ENCODE measurements at places on chromosomes 7 and 10. TPM values are rescaled to one million over a fixed set of nuclear protein-coding genes. Genes with fewer than 3 reads are reported as not detected.

DNA sequence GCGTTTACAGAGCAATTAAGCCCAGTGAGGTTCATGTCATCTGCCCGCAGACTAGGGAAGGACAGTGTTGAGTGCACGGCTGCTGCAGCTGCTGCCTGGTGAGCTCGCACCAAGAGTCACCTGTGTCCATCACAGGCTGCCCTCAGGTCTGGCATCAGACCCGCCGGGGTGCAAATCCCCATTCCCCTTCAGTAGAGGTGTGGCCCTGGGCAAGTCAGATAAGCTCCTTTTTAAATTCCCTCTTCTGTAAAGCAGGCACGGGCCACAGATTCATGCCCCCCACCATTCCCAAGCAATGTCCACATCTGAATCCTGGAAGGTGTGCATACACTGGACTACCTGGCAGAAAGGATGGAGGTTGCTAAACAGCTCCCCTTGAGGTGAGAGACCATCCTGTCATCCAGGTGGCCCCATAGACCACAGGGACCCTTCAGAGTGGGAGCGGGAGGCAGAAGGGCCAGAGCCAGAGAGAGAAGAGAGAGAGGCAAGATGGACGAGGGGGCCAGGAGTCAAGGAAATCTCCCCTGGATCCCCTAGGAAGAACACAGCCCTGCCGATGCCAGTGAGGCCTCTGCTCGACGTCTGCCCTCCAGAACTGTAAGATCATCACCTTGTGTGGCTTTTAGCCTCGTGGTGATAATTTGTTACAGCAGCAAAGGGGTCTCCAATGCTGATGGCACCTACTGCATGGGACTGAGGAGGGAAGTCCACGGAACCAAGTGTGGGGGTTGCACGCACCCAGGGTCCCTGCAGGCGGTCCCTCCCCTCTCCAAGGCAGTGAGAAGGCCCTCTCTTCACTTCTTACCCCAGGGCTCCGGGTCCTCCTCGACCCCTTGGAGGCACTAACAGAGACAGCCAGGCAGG, 168.8 kb downstream of the TCERG1L start:
- no peak for DNase-seq

C7orf33 gene
- not detected for total RNA-seq

CLCN1 gene
- not detected for total RNA-seq

DNA sequence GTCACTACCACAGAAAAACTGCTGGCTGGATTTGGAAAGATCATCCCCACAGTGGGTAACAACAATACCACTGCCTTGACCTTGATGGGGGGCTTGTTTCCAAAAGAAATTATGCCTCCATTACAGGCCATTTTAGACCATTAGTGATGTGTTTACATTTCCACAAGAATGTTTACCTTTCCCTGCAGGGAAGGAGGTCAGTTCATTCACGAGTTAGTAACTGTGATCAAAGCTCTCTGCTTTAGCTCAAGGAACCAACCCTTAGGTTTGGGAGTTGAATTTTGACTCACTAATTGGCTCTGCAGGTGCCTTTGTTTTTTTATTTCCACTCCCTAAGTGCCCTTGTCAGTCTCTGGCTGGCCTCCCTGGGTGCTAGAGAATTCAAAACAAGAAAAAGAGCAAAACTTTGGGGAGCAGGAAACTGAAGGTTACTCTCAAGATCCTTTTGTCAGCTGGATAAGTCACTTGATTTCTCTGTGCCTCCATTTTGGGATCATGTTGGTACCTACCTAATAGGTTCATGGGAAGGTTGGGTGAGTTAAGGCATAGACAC, 41.1 kb upstream of the NUPR2 start:
- DNase-seq: no peak

DNA sequence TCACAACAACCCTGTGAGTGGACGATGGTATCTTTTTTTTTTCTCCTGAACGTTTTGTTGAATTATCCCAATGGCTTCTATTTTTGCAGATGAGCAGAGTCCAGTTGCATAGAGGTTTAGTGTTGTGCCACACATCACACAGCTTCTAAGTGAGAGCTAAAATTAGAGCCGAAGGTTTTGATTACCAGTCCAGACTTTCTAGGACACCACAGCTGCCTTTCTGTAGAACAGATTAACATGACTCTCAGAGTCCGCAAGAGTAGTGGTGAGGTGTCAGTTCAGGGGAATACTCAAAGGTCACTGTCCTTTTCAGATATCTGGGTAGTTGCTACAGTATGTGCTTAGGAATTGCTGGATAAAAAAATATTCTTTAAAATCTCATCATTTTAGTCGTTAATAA, 13.8 kb downstream of the SGPL1 start:
- no peak for DNase-seq

GRCh38 chr10:23319835-23320234, 24.8 kb downstream of the C10orf67 start:
- DNase-seq: no peak

GRCh38 chr10:33125111-33125510, 167.1 kb upstream of the ITGB1 start:
- no peak for DNase-seq

DNA sequence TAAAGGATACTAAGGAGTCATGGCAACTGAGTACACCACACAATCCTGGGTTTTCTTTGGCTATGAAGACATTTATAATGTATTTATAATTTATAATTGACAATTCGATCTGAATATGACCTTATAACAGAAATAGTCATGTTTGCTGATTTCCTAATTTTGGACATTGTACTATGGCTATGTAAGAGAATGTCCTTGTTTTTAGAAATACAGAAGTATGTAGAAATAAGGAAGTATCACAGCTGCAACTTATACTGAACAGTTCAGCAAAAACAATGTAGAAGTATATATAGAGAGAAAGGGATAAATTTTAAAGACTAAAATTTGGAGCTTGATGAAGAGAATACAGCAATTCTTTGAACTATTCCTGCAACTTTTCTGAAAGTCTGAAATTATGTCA, 32.6 kb downstream of the PRLHR start:
- no peak for DNase-seq

All from ascending aorta (tissue), 2 donors.